Fibroblast of upper back skin (primary cell): ENCODE measurements at places on chromosomes 6 and 20.

DNA sequence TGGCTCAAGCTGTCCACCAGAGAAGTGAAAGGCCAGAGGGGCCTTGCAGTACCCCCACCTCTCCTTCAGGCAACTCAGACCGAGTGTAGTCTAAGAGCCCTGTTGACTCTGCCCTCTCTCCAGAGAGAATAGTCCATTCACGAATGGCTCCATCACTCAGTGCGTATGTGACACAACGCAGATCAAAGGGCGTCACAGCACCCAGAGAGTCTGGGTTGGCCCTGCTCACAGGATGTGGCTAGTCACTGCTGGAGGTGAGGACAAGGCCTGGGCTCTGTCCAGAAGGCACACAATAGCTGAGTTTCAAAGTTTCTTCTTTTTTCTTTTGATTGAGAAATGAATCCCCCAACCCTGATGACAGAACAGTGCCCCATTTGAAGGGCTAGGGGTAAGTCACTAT lies 74.1 kb downstream of the TRMT11 start:
- no peak for DNase-seq

- DNase-seq: no peak
Observed at GRCh38 chr6:71236926-71237434, 51.6 kb upstream of the OGFRL1 start.

DNA sequence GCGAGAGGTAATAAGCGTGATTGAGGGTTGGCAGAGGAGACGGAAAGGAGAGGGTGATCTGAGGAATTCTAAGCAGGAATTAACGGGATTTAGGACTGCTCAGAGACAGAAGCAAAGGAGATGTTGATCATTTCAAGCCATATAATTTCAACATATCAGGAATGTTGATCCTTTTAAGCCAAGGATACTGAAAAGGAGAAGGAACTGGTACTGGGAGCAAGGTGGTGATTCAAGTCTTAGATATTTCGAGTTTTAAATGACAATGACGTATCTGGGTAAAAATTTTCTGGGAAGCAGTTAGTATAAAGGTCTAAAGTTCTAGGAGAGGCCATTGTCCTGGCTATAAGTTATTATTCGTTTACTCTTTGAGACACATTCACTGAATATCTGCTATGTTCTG lies 91.3 kb upstream of the OGFRL1 start:
- DNase-seq: peak; percentile 37

- peak; percentile 77 for DNase-seq
Observed at GRCh38 chr6:135739288-135739687, 112.2 kb upstream of the PDE7B start.

DNA sequence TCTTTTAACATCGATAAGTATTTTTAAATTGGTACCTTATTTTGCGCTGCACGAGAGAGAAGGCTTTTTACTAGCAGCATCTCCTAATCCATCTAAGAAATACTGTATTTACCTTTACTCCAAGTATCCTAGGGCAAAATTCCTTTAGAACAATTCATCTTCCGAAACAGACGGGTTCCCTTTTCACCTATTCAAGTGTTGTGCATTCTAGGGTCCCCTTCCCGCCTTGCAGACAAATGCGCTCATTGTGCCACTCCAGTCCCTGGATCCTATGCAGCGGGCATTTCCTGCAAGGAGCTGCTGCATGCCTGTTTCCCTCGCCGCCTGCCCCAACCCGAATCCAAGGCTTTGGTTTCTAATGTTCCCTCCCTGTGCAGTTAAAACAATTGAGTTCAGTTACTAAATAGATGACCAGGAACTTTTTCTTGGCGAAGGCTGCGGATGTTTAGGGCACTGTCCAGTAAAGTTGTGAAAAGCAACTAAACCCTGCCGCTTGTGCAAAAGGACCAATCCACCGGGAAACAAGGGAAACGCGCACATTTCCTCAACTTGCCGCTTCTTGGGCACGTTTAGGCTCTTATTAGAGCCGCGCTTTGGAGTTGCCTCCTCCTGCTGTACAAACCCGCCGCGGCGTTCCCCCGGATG lies 556 bp upstream of the SCAF8 start:
- peak; percentile 49 for DNase-seq

GRCh38 chr20:49338061-49338460 lies 60.2 kb upstream of the ZNFX1 start:
- DNase-seq: no peak

DNA sequence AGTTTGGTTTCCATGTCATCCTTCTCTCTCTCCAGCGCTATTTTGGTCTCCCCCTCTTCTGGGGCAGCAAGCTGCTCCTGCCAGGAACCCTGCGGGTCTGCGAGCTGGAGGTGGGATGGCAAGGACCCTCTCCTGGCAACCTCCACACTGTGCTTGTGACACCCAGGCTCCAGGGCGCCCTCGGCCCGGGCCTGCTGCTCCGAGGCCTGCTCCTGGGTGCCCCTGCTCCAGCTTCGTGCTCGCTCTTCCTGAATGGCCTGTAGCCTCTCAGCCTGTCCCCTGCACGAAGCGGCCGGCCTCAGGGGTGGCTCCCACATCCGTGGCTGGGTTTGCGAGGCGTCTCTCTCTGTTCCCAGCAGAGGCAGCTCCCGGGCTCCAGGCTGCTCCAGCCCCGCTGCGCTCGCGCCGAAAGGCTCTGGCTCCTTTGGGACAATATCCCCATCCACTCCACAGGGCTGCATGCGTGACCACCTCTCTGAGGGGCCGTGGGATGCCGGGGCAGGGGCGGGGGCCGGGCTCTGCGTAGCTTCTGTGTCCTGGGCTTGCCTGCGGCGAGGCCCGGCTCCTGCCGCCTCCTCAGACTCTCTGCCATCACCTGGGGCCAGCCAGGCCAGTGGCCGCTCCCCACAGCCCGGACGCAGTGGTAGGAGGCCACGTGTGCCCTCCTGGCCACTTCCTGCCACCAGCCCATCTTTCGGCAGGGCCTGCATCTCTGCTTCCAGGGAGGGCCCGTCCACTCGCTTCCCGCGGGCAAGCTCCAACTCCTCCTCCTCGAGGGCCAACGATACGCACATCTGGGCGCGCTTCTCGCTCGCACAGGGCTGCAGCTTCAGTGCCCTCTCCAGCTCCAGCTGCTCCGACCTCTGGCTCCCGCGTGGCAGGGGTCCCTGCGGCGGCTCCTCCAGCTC lies 68.9 kb downstream of the GINS1 start:
- no peak for DNase-seq

- DNase-seq: no peak
Observed at GRCh38 chr20:62548471-62548870, 72.7 kb upstream of the GATA5 start.

GRCh38 chr6:39330057-39330456 lies 7.6 kb upstream of the KCNK16 start:
- no peak for DNase-seq

DNA sequence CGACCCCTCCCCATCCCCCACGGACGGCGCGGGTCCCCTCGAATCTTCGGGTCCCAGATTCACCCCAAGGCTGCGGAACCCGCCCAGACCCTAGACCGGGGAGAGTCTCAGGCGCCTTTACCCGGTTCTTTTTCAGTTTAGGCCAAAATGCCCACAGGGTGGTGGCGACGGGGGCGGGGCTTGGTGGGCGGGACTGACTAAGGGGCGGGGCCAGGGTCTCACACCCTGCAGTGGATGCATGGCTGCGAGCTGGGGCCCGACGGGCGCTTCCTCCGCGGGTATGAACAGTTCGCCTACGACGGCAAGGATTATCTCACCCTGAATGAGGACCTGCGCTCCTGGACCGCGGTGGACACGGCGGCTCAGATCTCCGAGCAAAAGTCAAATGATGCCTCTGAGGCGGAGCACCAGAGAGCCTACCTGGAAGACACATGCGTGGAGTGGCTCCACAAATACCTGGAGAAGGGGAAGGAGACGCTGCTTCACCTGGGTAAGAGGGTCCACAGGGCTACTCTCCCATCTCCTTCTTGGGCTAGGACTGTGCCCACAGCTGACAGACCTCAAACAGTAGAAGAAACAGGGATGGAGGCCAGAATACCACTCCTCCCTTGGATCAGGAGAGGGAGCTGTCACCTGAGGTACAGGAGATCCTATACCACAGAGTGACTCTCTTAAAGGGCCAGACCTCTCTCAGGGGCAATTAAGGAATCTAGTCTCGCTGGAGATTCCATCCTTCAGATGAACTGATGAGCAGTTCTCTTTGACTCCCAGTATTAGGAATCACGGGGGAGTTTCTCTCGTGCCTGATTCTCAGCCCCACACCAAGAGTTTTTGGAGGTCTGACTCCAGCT lies 942 bp downstream of the HLA-E start:
- DNase-seq: peak; percentile 52

DNA sequence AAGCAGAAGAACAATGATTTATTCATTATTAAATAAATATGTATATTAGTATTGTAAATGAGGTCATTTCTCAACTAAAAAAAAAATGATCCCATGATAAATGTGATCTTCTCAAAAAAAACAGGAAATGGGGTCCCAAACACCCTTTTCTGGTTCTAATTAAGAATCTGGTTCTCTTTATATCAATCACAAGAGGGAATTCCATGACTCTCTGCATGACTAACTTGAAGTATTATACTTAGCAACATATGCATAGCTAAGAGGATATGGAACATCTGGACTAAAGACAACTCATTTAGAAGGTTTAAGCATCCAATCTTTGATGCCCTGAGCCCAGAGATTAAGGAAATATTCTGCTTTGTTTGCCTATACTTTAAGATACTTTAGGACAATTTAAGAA lies 89.7 kb upstream of the EMILIN3 start:
- peak; percentile 81 for DNase-seq

DNA sequence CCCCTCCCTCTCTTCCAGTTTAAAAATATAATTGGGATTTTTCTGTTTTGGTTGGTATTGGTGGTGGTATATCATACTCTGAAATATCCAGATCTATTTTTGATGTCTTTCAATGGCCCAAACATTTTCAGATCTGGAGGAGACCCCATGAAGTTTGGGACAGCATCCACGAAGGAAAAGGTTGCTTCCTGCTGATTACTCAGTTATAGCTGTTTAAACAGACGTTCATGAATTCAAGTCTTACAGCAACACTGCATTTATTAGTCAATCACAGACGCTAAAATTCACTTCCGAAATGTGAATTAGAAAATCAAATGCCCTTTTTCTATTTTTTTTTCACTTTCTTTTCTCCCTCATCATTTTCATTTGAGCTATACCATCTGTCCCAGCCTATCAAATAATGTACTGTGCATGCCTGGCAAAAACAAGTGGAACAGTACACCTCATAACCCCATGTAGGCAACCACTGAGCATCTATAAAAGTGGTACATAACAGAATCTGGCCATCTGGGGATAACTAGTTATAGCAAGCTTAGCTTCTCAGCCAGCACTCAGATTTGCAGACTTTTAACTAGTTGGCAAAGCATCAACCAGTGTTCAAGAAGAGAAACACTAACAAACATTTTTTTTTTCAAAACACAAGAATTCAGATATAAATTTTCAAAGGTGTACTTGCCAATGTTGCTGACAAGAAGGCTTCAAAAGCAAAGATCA lies 124.5 kb downstream of the HIVEP2 start:
- no peak for DNase-seq

DNA sequence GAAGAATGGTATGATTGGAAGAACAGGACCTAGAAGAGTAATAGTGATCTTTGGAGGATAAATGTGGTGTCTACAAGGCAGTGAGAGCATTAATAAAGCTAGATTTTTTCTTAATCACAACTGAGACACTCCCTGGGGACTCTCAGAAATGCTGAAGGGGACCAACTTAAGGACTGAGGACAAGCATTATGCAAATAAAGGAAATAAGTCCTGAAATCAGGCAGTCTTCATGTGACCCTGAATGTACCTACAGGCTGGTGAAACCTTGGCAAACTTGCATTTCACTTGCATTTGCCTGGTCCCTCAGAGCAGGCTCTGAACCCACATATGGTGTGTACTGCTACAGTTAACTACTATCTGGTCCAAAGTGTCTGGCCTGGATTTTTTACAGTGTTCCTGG lies 19.3 kb upstream of the TTK start:
- no peak for DNase-seq

- no peak for DNase-seq
Observed at GRCh38 chr6:167661552-167662044, 165.1 kb upstream of the AFDN start.

DNA sequence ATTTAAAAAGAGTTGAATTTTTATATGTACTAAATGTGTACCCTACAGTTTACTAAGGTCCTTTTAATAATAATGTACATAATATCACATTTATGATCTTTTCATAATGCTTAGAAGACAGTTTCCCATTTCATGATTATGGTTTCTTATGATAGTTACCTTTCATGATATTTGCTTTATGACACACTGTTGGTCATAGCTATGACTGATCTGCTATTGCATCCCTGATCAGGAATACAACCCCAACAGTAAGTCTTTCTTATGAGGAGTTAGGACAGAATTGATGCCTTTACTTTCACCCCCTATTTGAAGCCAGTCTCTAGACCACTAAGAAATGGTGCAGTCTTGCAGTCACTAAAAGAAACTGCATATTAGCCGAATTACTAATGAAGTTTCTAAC lies 31.0 kb downstream of the LCA5 start:
- DNase-seq: no peak

DNA sequence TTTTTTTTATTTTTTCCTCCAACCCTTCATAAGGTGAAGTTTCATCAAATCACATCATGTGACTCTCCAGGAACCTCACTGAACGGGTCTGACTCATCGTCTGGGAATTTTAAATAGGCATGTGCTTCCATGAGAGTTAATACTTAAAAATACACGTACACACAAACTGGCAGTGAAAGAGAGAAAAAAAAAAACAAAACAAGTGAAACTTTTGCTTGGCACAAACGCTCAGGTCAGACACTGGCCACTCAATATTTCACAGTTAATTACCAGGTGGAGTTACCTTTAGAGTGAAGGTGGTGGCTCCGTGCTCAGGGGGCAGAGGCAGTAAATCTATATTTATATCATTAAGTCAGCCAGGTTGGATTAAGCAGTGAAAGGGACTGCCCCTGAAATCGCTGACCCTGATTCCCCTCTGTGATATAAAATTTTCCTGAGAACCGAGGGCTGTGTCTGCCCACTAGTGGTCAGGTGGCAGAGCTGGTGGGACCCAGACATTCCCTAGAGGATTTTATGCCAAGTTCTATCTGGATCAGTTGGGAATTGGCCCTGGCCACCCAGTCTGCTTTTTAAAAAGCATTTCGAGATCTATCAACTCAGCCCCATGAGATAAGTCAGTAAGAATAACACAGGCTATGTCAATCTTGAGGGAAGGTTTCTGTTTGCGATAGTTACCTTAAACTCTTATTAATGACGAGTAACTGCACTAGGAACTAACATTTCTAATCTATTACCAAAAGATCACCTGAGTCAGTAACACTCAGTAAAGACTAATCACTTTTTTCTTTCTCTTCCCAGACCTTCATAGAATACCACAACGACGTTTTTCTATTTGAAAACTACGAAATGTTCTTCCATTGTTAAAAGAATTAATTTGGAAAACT lies 259.1 kb downstream of the HDGFL1 start:
- peak; percentile 99 for DNase-seq
